ENCODE measurements at places on chromosomes 6 and 20.

GRCh38 chr6:105474234-105474633 is 71.4 kb upstream of the PREP start:
- no peak for DNase-seq

DNA sequence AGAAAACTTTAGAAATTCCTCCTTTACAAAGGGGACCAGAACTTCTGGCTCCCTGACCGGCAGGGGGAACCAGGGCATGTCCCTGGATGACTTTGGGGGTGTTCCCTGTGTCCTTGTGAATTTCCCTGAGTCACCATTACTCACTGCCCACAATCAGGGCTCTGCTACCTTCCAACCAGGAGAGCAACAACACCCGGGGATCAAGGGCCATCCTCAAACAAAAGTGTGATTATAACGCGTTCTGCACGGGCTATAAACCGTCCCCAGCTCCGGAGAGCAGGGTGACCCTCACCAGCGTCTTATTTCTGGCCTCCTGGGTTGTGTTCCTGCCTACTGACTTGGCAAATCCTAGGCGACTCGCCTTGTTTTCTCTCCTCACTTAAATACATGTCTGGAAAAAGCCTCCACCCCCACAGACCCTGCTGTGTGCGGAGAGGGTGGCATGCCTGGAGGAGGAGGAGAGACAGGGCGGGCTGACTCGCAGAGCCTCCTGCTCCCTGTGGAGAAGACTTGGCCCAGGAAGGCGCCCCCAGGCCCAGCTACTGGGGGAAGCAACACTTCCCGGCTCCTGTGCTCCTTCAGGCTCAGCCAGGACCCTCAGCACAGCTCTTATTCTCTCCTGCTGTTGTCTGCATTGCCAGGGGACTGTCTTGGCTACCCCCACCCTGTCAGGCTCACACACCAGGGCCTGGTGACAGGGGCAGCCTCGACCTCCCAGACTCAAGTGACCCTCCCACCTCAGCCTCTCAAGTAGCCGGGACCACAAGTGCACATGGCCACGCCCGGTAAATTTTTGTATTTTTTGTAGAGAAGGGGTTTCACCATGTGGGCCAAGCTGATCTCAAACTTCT is 54.1 kb downstream of the FGD2 start:
- DNase-seq = no peak

- no peak for DNase-seq
These were observed 132.7 kb upstream of the MAP3K7 start for GRCh38 chr6:90719321-90720195.

GRCh38 chr6:18391023-18391422 is 3.9 kb downstream of the RNF144B start:
- DNase-seq = no peak

GRCh38 chr6:56902641-56903464 is 52.1 kb upstream of the BEND6 start:
- DNase-seq = no peak

GRCh38 chr20:42530855-42531448 is 658.8 kb downstream of the PTPRT start:
- DNase-seq = no peak

- no peak for DNase-seq
These were observed 15.8 kb downstream of the SHPRH start for GRCh38 chr6:145948328-145948727.

GRCh38 chr6:116922853-116923548 is 46.0 kb downstream of the RFX6 start:
- no peak for DNase-seq

GRCh38 chr6:26336355-26337198 is 28.4 kb upstream of the BTN3A2 start:
- no peak for DNase-seq

DNA sequence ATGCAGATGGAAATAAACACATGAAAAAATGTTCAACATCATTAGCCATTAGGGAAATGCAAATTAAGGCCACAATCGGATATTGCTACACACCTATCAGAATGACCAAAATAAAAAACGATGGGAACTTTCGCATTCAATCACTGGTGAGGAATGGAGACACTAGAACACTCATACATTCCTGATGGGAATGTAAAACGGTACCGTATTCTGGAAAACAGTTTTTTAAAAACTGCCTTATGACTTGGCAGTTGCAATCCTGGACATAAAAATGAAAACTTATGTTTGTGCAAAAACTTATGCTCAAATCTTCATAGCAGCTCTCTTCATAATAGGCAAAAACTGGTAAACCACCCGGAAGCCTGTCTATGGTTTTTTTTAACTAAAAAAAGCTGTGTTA is 146.0 kb downstream of the CEBPB start:
- no peak for DNase-seq

GRCh38 chr6:160426136-160426535 is 78.0 kb downstream of the SLC22A3 start:
- no peak for DNase-seq

DNA sequence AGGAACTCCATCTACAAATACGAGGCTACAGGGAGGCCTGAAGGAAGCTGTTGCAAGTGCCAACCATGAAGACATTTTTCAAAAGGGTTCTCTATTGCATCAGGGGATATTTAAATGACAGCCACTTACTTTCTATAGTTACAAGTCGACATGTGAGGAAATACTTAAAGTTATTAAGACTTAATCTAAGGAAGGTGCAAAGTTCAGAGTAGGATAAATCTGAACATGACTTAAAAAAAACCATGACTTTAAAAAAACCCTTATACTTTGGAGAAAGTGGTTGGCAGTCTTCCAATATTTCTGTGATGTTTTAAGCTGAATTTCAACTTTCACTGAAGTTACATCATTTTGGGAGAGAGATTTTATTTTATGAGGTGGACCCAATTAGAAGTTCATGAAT is 56.3 kb upstream of the EMILIN3 start:
- no peak for DNase-seq

- DNase-seq = no peak
These were observed 603.9 kb downstream of the HDGFL1 start for GRCh38 chr6:23173234-23173633.

DNA sequence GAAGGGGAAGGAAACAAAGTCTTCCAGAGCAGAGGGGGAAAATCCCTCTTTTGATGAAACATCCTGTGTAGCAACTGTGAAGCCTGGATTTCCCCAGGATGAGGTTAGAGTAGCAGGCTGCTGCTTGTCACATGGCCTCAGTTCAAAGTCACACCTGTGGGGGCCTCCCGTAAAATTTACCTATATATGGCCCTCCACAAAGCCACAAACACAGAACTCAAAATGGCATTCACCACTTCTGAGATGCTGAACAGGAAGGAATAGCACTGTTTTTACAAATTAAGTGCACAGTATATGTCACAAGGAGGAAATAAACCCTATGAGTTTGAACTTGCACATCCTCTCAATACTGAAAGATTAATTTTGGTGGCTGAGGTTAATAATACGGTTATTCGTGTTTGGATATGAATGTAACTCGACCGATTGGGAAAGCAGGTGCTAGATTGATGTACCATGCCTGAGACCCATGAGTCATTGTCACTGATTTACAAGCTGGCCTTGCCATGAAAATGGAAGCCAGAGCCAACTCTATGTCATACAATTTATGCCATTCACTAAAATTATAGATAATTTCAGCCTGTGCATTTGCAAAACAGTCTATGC is 70.6 kb downstream of the SGK1 start:
- DNase-seq = peak; percentile 77

DNA sequence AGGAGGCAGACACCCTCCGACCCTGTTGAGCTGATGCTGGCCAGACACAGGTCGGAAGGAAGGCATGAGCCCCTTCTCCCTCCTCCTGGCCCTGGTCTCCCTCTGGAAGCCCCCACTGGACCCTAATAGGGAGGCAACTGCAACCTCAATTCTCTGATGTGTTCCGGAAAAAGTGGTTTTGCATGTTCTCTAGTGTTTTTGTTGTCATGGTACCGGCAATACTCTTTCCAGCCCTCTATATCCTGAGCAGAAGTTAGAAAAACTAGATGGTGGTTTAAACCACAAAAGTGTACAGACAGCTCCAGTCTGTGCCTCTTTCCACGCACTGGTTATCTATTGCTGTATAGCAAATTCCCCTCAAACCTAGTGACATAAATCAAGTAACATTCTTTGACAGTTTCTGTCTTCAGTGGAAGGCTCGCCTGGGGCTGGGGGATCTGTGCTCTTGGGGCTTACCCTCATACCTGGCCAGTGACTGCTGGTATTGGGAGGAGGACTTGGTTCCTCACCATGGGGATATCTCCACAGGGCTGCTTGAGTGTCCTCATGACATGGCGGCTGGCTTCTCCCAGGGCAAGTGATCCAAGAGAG is 37.0 kb downstream of the SYTL3 start:
- peak; percentile 89 for DNase-seq

GRCh38 chr6:498795-499231 is 107.3 kb downstream of the IRF4 start:
- peak; percentile 7 for DNase-seq

Measured in stimulated activated naive CD4-positive, alpha-beta T cell (primary cell).